ENCODE measurements at places on chromosomes 3 and 15.
A peak's percentile ranks its signal among the peaks of the same experiment; 100 is the strongest.

- DNase-seq: no peak
Measured at GRCh38 chr3:52153389-52154096, 680 bp downstream of the POC1A start.

GRCh38 chr15:60917461-60918145, 311.5 kb downstream of the RORA start:
- DNase-seq: no peak

DNA sequence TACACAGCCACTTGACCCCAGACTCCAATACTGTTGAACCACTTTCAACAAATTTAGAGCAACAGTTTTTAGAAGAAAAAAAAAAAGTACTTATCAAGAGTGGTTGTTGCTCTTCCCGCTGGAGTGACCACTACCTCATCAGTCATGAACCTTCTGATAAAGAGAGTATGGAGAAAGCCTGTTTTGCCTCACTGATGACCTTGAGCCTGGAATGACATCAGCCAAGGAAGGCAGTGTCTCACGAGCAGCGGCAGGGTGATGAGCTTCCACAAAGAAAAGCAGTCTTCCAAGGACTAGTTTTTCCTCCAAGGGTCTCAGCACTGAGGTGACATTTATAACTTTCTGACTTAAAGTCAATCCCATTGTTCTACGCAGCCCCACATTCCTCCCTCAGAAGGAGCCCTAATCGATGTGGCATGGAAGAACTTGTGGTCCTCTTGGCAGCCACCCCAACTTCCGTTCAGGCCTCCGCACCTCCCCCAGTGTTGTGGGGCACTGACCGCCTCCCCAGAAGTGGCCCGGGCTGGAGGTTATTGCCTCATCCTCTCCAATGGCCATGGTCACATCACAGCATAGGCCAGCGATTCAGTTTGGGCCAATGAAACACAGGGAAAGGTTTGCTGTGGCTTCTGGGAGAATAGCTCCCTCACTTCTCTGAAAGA, 1.8 kb upstream of the CYP11A1 start:
- DNase-seq: no peak

GRCh38 chr3:154428286-154429206, 1.4 kb downstream of the GPR149 start:
- DNase-seq: peak; percentile 51

- no peak for DNase-seq
Measured at GRCh38 chr3:98855806-98856400, 45.6 kb downstream of the DCBLD2 start.

GRCh38 chr15:31487811-31488436, 161.3 kb downstream of the KLF13 start:
- no peak for DNase-seq

DNA sequence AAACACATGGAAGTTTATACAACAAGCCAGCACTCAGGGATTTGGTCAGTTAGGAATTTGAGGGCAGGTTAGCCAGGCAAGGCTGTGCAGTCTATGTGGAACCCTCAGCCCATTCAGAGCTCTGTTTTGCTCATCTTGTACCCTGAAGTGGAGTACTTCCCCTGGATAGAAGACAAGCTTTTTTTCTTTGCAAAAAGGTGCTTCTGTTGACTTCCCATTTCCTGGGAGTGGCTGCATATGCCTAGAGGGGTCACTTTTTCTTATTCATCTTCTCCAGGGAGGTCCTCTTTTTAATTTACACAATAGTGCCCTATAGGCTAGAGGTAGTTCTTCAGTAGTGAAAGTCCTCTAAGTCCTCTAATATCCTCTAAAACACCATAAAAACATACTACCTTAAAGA, 225.0 kb upstream of the P2RY1 start:
- DNase-seq: no peak

DNA sequence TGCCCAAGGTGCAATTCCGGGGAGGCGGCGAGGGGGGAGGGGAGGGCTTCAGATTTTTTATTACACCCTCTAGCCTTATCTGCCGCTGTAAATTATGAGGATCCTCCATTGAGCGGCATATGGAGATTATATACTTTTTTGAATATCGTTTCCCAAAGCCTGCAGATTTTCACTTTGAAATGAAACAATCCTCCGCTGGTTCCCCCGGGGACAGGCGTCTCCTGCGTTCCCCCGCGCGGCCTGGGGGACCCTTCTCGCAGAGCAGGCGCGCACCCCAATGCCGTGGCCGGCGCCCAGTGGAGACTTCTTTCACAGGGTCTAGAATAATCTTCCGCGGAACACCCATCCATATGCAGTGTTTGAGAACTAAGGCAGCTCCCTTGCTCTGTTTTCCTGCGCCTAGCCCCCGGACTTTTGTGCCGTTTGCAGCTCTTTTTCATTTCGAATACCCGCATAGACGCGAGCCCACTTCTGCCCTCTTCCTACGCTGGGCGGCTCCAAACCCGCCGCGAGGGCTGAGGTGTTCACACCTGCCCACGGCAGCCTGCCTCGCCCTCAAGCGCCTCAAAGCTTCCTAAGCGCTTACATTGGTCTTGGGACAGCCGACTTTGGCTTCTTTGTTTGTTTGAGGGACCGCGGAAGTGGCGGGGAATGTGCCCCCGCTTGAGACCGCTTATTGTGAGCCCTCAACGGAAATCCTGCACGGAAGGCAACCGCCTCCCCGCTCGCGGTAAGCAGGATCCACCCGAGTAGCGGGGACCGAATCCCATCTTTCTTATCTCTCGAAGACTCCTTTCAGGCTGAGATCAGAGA, 7.5 kb downstream of the SOX14 start:
- no peak for DNase-seq

- no peak for DNase-seq
Measured at GRCh38 chr3:52529376-52530333, 4.0 kb downstream of the NT5DC2 start.

DNA sequence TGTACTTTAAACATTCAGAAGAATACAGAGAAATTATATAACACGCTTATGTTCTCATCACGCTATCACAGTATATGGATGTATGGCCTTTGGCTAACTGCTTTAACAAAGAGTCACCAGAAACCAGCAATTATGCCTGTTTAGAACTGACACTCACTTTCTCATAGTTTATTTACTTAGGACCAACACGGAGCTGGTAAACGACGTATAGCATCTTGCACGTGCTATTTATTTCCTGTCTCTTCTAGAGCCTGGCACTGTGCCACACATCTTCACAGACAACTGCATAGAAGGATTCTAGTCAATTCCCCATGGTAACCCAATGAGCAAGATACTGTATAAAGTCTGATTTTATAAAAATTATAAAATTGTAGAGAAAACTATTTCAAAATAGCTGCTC, 43.6 kb downstream of the TBC1D2B start:
- DNase-seq: no peak

DNA sequence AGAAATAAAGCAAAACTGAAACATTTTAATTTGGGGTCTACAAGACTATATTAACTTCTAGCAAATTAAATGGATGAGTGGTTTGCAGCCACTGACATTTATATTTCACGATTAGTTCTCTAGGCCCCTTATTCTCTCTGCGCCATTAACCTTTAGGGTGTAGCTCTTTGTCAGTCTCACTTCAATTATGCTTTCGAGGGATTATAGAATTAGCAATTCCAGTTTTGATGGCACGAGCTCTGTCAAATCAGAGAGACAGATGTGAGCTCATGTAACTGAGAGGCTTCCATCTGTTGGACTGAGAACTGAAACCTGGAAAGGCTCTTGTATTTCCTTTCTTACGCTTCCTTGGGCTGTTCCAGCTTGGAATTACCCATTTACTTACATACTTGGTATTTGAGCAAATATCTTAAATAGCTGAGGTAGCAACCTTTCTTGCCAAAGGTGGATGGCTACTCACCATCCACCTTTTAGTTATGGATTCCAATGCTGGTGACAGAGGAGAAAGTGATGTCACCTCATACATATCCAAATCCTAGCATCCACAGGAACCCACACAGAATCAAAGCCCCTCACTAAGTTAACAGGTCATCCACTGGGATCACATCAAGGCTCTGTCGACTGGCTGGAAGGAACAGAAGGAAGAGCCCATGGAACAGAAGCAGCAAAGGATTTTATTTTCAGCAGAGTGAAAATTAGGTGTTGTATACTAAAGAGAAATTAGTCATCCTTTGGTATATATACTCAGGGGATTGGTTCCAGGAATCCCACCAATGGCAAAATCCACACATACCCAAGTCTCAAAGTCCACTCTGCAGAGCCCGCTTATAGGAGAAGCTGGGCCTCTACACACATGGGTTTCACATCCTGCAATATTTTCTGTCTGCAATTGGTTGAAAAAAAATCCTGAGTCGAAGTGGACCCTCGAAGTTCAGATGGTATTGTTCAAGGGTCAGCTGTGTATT, 20.8 kb downstream of the VGLL4 start:
- no peak for DNase-seq

DNA sequence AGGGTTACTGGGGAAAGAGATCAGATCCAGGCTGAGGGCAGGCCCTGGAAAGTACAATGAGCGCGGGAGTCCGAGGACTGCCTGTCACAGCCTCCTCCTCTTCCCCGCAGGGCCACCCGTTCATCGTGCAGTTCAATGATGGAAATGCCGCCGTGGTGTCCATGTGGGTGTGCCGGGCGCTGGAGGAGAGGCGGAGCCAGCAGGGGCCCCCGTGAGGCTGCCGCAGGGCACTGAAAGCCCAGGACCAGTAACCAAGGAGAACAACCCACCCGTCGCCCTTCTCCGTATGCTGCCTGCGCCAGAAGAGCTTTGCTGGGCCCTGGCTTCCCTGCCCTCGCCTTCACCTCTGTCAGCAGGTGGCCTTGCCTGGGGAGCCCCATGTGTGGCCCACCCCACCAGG, 18.8 kb upstream of the SKOR1 start:
- no peak for DNase-seq

DNA sequence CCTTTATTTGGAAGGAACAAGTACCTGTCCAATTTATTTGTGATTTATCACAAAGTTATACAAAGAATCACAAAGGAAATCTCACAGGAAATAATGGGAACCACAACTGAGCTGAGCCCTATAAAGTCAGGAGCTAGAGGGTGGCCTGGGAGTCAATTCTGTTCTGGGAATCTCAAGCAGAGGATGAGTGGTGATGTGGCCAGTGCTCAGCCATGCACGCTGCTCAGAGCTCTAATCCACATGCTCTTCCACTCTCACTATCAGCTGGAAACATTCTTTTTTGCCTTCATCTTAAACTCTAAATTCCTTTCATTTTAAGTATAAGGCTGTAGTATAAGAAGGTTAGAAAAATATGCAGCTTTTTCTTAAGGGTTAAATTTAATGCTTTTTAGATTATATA, 36.6 kb downstream of the UACA start:
- DNase-seq: no peak

DNA sequence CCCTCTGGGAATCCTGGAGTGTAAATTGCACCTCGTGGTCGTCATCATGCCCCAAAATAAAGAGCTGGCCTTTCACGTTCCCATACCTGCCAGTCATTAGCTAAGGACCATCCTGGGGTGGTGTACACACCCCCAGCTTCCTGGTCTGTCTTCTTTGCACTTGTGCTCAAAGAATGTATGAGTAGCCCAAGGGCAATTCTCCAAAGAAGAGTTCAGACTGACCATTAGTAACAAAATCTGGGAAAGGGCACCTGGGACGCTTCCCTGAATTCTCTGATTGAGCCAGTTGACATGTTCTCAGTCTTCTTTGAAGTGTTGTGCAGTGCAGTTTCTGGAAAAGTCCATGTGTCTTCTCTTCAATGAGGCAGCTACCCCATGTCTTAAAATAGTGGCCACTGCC, 34.8 kb downstream of the FAM3D start:
- DNase-seq: no peak

DNA sequence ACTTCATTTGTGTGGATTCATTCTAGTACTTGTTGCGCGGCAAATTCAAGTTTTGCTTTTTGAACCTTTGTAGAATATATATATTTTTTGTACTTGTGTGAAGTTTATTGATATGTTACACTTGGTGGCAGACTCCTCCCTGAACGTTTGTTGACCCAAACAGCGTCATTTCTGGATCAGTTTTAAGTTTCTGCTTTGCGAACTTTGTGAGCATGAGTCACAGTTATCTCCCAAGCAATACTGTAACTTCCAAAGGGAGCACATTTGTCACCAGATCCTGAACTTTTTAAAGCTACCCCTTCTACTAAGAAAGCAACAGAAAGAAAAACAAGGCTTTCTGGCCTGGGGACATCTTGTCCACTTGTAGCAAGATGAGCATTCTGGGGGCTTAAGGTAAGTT, 74.8 kb upstream of the CACNA2D3 start:
- no peak for DNase-seq

Measured in nucleus accumbens (tissue), 56 donors.